ENCODE measurements at places on chromosomes 5 and 9.
A peak's percentile ranks its signal among the peaks of the same experiment; 100 is the strongest.

- no peak for DNase-seq
Measured at GRCh38 chr9:97501972-97502221, 431 bp downstream of the TMOD1 start.

DNA sequence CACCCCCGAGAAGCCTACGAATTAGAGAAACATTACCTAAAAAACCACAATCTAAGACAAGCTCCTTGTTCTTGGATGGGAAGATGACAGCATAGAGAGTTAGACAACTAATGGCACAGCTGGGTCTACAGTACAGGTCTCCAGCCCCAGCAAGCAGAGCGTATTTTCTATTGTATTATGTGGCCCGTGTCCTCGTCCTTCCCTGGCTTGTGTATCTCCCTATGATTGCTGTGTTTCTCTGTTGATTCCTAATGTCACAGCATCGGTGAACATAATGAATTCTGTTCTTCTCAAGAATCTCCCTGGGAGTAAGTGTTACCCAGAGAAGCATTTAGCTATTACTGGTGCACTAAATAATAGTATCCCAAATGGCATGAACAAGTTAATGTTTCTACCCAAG is 66.8 kb upstream of the CEP78 start:
- DNase-seq = no peak

GRCh38 chr5:94632024-94632423 is 13.6 kb downstream of the SLF1 start:
- DNase-seq = no peak

GRCh38 chr5:40384782-40385390 is 294.8 kb upstream of the PTGER4 start:
- DNase-seq = peak; percentile 77

- no peak for DNase-seq
Measured at GRCh38 chr5:177327539-177328522, 16.1 kb upstream of the MXD3 start.

GRCh38 chr5:179749857-179750508 is 17.4 kb downstream of the MAML1 start:
- DNase-seq = no peak

DNA sequence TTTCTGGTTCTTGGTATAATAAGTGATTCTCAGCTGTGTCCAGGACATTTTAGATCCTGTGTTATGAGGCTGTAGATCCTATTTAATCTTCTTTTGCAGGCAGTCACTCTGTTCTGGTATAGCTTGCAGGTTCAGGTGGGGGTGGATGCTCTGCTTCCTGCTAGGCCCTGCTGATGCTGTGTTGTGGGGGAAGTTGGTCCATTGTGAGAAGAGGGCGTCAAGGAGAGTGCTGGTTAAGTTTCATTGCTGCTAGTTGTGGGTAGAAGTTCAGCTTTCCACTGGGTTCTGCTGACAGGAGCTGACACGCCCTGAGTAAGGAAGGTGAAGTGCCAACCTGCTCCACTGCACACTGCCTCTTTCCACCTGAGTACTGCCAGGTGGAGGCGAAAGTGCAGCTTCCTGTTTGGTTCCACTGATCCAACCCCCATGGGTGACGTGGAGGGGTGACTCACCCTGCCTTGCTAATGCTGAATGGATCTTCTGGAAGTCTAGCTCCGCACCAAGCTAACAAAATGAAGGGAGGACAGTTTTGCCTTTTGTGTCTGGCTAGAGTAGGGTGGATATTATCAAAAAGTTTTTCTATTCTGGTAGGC is 16.3 kb downstream of the NMRK1 start:
- no peak for DNase-seq

- no peak for DNase-seq
Measured at GRCh38 chr5:66963559-66963971, 233.0 kb downstream of the CD180 start.

GRCh38 chr5:31346896-31347551 is 153.5 kb downstream of the CDH6 start:
- peak; percentile 52 for DNase-seq

GRCh38 chr9:35517552-35518224 is 27.8 kb downstream of the RUSC2 start:
- no peak for DNase-seq

GRCh38 chr9:84862810-84863287 is 193.3 kb downstream of the NTRK2 start:
- DNase-seq = no peak

- DNase-seq = no peak
Measured at GRCh38 chr5:133109655-133110483, 58.1 kb downstream of the HSPA4 start.

DNA sequence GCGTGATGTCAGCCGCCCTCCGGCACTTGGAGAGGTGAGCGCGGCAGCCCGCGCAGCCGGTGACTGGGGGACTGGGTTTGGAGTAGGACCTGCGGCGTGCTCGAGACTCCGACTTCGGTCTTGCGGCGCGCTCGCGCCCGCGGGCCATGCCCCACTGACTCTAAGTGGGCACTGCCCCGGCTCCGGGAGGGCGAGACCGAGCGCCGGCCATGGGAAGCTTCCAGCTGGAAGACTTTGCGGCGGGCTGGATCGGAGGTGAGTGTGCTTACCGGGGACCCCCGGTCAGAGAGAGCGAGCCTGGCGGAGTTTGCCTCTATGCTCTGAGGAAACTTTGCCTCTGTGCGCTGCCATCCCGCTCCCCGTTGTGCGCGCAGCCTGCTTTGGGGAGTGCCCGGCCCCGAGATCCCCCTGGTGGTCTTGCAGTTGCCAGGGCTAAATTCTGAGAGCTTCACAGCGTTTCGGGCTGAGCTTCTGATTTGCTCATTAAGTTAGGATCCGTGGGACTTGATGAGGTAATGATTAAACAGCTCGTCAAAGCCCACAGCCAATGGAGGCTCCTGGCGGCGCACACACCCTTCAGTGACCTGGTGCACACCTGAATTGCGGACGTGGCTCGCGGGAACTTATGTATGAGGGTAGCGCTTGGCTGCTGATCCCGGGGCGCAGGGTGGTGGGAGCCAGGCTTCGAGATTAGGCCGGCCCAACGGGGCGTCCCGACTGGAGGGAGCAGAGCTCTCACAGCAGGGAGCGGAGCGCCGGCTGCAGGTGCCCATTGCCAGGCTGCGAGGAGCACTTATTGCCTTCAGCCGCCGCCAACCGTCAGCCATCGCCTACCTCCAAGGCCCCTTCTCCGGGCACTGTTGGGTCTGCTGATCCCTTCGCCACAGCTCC is at the start of gene SLC25A48:
Gene SLC25A48 (plus strand): TSS at position 25 of the 891 bp plus-strand sequence. CDS start 185 bp downstream, at position 210.
- DNase-seq = no peak

DNA sequence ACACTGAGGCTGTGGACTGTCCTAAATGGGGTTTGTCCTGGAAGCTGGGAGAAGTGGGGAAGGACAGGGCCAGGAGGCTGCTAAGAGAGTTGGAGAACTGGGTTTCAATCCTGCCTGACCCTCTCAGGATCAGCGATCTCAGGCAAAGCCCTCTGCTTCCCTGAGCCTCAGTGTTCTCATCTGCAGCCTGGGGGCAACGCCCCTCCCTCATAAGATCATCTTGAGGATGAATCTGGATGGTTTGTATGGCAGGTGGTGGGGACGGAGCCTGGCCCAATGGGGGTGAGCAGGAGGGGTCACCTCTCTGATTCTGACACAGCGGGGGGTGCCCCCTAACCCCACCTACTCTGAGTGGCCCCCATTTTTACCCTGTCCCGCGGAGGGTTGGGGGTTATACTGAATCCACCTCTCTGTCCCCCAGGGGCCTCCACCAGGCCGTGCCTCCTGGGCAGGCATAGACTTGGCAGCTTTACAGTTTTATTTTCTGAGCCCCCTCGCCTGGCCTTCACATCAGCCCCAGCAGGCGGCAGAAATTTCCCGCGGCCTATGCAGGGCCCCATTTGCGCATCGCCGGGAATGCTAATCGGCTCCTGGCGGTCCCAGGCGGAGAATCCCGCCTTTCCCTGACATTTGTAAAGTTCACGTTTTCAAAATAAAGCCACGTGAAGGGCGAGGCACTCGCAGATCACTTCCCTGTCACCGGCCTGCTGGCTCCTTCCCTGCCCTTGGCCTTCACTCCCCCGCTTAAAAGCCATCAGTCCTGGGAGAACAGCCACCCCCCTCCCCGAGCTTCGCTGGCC is 17.8 kb upstream of the LAMC3 start:
- DNase-seq = no peak

- DNase-seq = peak; percentile 62
Measured at GRCh38 chr5:10987925-10988504, 227.0 kb upstream of the DAP start.

DNA sequence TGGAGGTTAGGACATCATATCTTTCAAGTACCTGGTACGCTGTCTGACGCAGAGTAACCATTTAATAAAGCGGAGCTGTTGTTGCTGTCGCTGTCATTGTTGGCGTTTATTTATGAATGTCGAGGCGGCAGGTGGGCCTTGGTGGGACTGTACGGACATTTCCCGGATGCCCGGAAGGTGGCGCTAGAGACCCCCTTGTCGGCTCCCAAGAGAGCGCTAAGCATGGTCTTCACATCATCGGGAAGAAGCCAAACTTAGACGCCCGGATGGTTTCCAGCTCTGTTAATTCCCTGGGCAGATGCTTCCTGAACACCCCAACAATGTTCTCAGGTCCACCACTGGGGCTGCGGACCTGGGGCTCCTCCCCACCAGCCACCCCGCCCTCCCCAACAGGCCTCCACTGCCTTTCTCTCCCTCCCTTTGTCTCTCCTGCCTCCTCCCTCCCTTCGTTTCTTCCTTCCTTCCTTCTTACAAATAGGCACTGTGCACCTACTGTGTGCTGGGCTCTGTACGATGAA is 54.1 kb downstream of the DUSP1 start:
- DNase-seq = peak; percentile 78

- DNase-seq = no peak
Measured at GRCh38 chr5:2801577-2802525, 50.4 kb upstream of the IRX2 start.

DNA sequence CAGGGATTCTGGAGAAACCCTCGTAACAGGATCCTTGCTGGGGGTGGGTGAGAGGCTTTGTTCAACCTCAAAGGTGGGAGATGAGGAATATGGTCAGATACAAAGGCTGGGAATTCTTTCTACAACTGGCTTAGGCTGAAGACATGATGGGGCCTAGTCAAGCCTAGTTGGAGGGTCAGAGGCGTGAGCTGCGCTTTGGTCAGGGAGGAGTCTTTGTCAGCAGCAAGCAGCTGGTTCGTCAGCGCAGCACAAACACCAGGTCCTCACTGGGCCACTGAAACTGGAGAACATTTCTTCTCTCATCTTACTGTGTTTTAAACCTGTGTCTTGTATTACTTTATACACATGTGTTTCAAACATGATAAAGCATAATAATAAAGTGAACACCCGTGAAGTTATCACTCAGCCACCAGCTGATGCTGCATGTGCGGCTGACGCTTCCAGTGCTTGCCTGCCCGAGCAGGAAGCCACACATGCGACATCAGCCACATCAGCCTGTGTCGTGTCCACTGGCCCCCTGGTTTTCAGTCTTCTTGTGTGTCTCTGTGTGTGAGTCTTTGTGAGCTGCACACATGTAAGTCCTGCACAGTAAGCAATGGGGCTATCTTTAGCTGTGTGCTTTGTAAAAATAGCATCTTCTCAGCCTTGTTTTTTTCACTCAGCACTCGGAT is 81.5 kb downstream of the WNK2 start:
- DNase-seq = no peak

GRCh38 chr5:73957397-73958001 is 331.5 kb downstream of the ARHGEF28 start:
- DNase-seq = no peak

DNA sequence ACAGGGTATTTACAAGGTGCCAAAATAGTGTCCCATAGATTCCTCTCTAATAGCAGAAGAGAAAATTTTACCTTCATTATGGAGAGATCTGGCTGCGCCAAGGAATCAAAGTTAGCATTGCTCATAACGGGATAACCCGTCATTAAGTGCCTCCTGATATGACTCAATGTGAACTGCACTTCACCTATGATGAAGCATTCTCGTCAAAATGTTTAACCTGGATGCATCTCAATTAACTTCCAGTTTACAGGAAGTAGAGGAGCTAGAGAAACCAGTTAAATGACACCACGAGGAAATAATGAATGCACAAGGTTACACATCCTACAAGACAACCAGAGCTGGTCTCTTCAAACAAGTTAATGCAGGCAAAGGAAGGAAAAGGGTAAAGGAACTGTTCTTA is 17.2 kb downstream of the FBXW11 start:
- DNase-seq = no peak

DNA sequence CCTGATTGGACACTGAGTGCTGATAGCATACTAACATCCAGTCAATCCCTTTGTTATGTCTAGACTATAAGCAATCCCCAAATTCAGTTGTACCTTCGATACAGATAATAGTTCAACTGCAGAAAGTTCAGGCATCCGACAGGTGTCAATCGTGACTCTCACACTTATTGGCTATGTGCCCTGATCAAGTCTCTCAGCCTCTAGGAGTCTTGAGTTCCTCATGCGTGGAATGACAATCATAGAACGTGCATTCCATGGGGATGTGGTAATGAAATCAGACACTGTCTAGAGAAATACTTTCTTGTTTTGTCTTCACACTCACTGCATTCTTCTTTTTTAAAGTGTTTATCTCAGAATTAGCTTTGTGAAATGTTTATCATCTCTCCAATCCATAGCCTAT is 4.8 kb downstream of the ANKRD34B start:
- no peak for DNase-seq

DNA sequence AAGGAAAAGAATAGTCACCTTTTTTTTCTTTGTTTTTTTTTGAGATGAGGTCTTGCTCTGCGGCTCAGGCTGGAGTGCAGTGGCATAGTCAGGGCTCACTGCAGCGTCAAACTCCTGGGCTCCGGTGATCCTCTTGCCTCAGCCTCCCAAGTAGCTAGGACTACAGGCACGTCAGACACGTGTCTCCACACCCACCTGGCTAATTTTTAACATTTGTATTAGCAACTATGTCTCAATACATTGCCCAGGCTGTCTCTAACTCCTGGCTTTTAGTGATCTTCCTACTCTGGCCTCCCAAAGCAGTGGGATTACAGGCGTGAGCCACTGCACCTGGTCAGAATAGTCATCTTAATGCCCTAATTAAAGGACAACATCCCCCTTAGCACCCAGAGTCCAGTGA is 54.4 kb upstream of the CTSL start:
- no peak for DNase-seq

DNA sequence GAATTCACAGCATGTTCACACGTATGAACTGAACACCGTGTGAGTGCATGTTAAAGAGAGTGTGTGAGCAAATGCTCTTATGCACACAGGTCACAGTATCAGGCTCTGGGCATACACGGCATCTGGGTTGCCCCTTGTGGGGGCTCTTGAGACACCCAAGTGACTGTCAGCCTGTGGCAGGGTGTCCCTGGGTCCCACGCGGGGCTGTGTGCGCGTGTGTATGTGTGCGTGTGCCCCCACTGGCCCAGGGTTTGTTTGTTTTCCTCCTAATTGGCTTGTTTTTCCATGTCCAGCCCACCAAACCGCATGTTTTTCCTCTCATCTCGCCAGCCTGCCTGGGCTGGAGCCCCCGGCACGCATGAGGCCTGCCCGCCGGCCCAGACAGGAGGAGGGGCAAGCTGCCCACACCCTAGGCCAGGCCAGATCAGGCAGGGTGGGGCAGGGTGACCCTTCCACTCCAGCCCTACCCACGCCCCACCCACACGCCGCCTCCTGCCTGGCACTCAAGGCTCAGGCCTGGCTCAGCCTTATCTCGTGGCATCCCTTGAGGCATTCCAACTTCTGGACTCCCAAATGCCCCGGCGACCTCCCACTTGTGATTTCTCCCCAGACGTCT is 28.8 kb downstream of the CNTFR start:
- DNase-seq = no peak
